ENCODE measurements at places on chromosomes 16 and 17. TPM values are rescaled to one million over a fixed set of nuclear protein-coding genes. Genes with fewer than 3 reads are reported as not detected.

- H3K27me3 ChIP-seq: no peaks in the 10 kb centered on the region
- no peak for DNase-seq
- no peak overlapping the region for H3K27ac ChIP-seq
- peaks cover 7% of the 10 kb centered on the region for H3K36me3 ChIP-seq
These were observed 9.1 kb downstream of the TSC2 start for GRCh38 chr16:2056681-2057407.

GRCh38 chr16:29734786-29735185, 11.0 kb downstream of the C16orf54 start:
- H3K4me1 ChIP-seq: peaks cover 7% of the 10 kb centered on the region
- H3K27me3 ChIP-seq: no peaks in the 10 kb centered on the region
- no peak overlapping the region for H3K4me3 ChIP-seq
- no peak overlapping the region for H3K27ac ChIP-seq
- DNase-seq: no peak

GRCh38 chr16:9042533-9042932, 48.9 kb upstream of the HAPSTR1 start:
- no peak overlapping the region for H3K27ac ChIP-seq
- H3K4me3 ChIP-seq: no peak overlapping the region
- no peaks in the 10 kb centered on the region for H3K27me3 ChIP-seq
- peaks cover 2% of the 10 kb centered on the region for H3K4me1 ChIP-seq
- DNase-seq: no peak

- no peaks in the 10 kb centered on the region for H3K27me3 ChIP-seq
- DNase-seq: no peak
- peaks cover 8% of the 10 kb centered on the region for H3K4me1 ChIP-seq
These were observed 5.6 kb upstream of the ZFHX3 start for GRCh38 chr16:73053364-73054124.

DNA sequence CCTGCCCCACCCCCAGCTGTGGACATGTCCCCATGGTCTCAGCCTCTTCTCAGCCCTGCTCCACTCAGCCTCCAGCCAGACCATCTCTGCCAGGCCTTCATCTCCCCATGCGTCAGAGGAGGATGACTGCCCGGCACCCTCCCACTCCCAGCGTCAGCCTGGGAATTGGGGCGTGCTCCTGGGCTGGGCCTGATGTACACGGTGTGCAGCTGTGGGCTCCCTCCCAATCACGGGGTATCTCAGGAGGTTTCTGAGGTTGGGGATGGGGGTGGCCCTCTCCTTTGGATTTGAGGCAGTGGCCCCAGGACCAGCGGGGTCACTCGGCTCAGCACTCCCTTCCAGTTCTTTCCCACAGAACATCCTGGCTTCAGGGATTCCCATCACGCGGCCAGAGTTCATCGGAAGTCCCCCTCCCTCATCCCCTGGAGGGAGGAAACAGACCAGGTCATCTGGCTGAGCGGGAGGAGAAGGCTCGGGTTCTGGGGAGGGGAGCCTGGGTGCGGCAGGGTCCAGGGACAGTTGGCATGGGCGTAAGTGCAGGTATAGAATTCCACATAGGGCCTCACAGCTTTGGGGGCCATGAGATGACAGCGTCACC, 36.9 kb downstream of the SOCS3 start:
- peak overlapping the region; percentile 81 for H3K27ac ChIP-seq
- no peaks in the 10 kb centered on the region for H3K36me3 ChIP-seq
- no peak for DNase-seq
- no peak overlapping the region for H3K4me3 ChIP-seq
- no peaks in the 10 kb centered on the region for H3K27me3 ChIP-seq

GRCh38 chr16:4060823-4061222, 55.4 kb downstream of the ADCY9 start:
- H3K4me1 ChIP-seq: no peaks in the 10 kb centered on the region
- no peaks in the 10 kb centered on the region for H3K27me3 ChIP-seq
- peaks cover 14% of the 10 kb centered on the region for H3K36me3 ChIP-seq
- DNase-seq: no peak
- H3K27ac ChIP-seq: no peak overlapping the region
- H3K4me3 ChIP-seq: no peak overlapping the region

DNA sequence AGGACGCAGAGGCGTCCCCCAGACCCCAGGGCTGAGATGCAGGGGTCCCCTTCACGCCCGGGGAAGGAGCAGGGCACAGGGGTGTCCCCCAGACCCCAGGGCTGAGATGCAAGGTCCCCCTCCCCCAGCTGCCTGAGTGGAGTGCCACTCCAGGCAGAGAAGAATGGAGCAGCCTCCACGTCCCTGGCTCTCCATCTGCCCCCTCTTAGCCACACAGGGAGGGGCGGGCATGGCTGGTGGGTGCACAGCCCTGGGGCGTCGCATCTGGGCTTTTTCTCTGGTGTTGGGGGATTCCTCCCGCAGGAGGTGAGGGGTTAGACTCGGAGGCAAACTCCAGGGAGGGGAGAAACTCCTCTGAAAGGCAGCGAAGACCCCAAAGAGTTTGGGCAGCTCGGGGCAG, 17.5 kb downstream of the CIBAR2 start:
- H3K27me3 ChIP-seq: no peaks in the 10 kb centered on the region
- H3K36me3 ChIP-seq: no peaks in the 10 kb centered on the region
- no peak overlapping the region for H3K4me3 ChIP-seq
- H3K4me1 ChIP-seq: peaks cover 12% of the 10 kb centered on the region
- no peak overlapping the region for H3K27ac ChIP-seq

GRCh38 chr17:29107933-29108822, 65.2 kb downstream of the PIPOX start:
- peaks cover 31% of the 10 kb centered on the region for H3K36me3 ChIP-seq
- DNase-seq: no peak
- H3K27ac ChIP-seq: no peak overlapping the region
- H3K4me1 ChIP-seq: no peaks in the 10 kb centered on the region
- H3K4me3 ChIP-seq: no peak overlapping the region

GRCh38 chr17:75673487-75673886, 6.3 kb downstream of the SAP30BP start:
- no peaks in the 10 kb centered on the region for H3K27me3 ChIP-seq
- peaks cover 5% of the 10 kb centered on the region for H3K4me1 ChIP-seq
- H3K36me3 ChIP-seq: peaks cover 16% of the 10 kb centered on the region
- H3K27ac ChIP-seq: no peak overlapping the region
- H3K4me3 ChIP-seq: no peak overlapping the region

DNA sequence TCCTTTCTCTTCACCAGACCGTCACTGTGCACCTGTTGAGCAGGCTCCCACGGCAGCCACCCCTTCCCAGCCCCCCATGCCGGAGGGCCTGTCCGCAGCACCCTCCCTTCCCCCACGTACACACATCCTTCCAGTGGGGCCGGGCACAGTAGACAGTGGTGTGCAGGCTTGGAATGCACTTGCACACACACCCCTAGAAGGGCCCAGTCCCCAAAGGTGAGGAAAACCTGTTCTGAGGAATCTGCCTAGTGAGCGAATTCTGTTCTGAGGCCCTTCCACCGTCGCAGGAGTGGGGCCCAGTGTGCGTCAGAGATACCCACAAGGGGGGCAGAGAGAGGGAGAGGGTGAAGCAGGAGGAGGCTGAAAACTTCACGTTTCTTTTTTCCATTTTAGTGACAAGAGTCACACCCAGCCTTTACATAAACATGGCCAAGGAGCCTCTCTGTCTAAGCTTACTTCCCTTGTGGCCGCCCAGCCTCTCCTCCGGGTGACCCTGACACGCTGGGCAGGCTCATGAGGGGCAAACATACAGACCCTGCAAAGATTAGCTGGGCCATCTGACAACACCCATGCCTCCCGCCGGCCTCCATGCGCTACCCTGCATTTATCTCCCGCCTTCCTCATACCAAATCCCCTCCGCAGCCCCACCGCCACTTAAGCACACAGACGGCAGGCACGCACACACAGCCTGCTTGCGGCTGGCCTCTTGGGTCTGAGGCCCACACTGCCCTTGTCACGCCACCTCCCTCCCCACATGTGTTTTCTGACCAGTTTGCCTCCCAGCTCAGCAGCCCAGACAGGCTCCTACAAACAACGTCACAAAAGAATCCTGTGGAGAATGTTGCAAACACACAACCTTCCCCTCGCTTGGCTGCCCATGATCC, 1.8 kb downstream of the ZBTB4 start:
- peak overlapping the region; percentile 87 for H3K4me3 ChIP-seq
- H3K27ac ChIP-seq: peak overlapping the region; percentile 98
- peak; percentile 74 for DNase-seq
- H3K36me3 ChIP-seq: no peaks in the 10 kb centered on the region

DNA sequence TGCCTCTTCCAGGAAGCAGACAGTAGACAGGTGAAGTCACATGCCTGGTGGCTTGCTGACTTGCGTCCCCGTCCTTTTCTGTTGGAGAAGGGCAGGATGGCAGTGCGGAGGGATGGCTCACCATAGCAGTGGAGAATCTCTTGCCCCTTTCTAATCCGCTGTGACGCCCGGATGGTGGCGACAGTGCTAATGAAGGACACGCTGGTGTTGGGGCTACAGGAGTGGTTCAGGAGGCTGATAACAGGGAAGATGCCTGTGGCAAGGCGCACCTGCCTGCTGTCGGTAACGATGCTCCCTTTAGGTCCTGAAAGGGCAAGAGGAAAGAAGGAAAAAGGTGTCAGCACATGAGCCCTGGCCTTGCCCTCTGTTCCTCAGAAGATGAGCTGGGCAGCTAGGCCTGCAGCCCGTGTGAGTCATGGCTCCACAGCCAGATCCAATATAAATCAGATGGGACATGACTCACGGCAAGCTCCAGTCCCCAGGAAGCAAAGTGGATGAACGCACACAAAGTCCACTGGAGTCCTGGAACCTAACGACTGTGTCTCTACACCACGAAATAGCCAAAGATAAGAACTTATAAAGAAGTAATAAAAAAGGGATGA, 25.5 kb downstream of the SERPINF1 start:
- no peak overlapping the region for H3K4me3 ChIP-seq
- peaks cover 14% of the 10 kb centered on the region for H3K4me1 ChIP-seq
- peaks cover 31% of the 10 kb centered on the region for H3K36me3 ChIP-seq
- no peak overlapping the region for H3K27ac ChIP-seq
- no peak for DNase-seq
- no peaks in the 10 kb centered on the region for H3K27me3 ChIP-seq

DNA sequence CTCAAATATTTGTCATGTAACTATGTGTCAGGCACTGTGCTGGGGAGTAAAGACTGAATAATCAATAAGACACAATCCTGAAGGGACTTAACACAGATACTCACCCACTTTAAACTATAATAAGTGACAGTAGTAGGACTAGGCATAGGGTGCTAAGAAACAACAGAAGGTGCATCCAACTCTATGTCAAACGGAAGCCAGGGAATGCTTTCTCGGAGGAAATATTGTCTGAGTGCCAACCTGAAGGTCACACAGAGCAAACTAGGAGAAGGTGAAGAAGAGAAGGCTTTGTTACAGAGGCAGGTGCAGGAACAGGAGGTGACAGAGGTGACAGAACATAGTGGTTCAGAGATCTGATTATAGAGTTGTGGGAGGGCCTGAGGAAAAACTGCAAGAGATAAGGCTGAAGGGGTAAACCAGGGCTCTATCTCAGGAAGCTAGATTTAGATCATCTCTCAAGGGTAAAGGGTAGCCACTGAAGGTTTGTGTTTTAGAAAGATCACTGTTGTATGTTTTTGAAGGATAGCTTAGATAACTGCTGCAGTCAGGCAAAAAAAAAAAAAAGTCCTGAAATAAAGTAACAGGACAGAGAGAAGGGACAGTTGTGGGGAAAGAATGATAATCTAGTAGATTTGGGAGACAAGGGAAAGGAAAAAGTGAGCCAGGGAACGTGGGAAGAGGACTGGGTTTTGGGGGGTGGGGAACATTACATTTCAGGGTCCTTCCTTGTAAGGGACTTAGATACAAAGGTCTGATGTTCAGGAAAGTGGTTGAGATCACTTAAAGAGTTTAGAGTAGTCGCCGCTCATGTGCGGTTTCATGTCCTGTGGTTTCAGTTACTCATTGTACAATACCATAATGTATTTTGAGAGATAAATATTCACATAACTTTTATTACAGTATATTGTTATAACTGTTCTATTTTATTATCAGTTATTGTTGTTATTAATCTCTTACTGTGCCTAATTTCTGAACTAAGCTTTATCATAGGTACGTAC, 85.6 kb upstream of the NETO2 start:
- H3K36me3 ChIP-seq: peaks cover 19% of the 10 kb centered on the region
- H3K4me1 ChIP-seq: no peaks in the 10 kb centered on the region
- no peaks in the 10 kb centered on the region for H3K27me3 ChIP-seq
- no peak for DNase-seq
- H3K27ac ChIP-seq: no peak overlapping the region
- no peak overlapping the region for H3K4me3 ChIP-seq

- H3K4me3 ChIP-seq: no peak overlapping the region
- no peaks in the 10 kb centered on the region for H3K27me3 ChIP-seq
- peaks cover 15% of the 10 kb centered on the region for H3K4me1 ChIP-seq
- H3K27ac ChIP-seq: no peak overlapping the region
- no peaks in the 10 kb centered on the region for H3K36me3 ChIP-seq
- no peak for DNase-seq
These were observed 76.0 kb downstream of the RAP1GAP2 start for GRCh38 chr17:2872282-2872681.

DNA sequence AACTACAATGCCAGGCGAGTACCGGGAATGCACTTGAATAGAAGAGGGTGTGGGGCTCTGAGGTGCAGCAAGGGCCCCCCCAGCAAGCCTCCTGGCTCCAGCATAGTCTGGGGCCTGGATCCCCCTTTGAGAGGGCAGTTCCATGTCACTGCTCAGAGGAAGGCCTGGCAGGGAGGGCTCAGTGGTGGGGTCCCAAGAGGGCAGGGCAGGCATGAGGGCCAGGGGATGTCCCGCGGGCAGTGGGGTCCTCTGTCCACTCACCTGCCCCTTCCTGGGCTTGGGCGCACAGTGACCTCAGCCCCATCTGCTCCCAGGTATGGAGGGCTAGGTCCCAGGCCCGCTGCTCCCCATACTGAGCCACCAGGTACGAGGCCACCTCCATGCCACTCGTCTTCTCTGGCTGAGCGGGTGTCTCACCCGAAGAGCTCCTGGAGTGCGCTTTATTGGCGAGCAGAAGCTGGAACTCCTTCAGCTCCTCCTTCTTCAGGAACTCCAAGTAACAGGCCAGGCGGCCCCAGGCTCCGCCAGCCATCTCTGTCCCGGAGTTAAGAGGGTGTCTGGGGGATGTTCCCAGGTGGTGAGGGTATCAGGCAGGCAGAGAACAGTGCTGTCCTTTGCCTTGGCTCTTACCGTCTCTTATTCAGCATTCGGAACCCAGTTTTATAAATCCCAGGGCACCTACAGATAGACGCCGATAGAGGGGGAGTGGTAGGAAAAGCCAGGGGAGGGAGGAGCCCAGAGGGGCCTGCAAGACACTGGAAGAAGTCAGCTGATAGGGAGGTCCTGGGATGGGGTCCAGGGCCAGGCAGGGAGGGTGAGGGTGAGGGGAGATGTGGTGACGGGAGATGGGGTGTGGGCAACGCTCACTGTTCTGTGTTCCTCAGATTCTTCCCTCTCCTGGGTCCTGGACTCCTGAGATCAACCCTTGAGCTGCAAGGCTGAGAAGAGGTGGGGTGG, 605 bp downstream of the NLRP1 start:
- H3K27me3 ChIP-seq: peaks cover 2% of the 10 kb centered on the region
- H3K4me3 ChIP-seq: no peak overlapping the region
- no peak overlapping the region for H3K27ac ChIP-seq
- H3K4me1 ChIP-seq: no peaks in the 10 kb centered on the region
- H3K36me3 ChIP-seq: no peaks in the 10 kb centered on the region

GRCh38 chr16:88656291-88656980, 5.6 kb upstream of the CYBA start:
- H3K36me3 ChIP-seq: peaks cover 7% of the 10 kb centered on the region
- H3K27me3 ChIP-seq: no peaks in the 10 kb centered on the region
- peaks cover 4% of the 10 kb centered on the region for H3K4me1 ChIP-seq
- H3K27ac ChIP-seq: no peak overlapping the region

Gene SULT1A2
- 0.90 TPM for total RNA-seq

Gene EME1
- 10.3 TPM for total RNA-seq

Gene STAT5A
- 11.2 TPM for total RNA-seq

Gene TEKT5
- 1.1 TPM for total RNA-seq

Gene GPRC5C
- 44.2 TPM for total RNA-seq

Gene GRIN2A
- total RNA-seq: 4.9 TPM

Gene TBC1D16
- total RNA-seq: 69.8 TPM

Gene IGSF6
- total RNA-seq: not detected

Gene TBKBP1
- total RNA-seq: 53.9 TPM
